AG09309 (cell line): ENCODE measurements at places on chromosomes 2 and 18.

- no peak for DNase-seq
Observed at GRCh38 chr18:35324926-35325655, 19.1 kb downstream of the ZNF24 start.

GRCh38 chr2:172460780-172461201 is 33.4 kb downstream of the ITGA6 start:
- peak; percentile 29 for DNase-seq

- DNase-seq = peak; percentile 64
Observed at GRCh38 chr2:191657977-191658376, 20.0 kb upstream of the NABP1 start.

DNA sequence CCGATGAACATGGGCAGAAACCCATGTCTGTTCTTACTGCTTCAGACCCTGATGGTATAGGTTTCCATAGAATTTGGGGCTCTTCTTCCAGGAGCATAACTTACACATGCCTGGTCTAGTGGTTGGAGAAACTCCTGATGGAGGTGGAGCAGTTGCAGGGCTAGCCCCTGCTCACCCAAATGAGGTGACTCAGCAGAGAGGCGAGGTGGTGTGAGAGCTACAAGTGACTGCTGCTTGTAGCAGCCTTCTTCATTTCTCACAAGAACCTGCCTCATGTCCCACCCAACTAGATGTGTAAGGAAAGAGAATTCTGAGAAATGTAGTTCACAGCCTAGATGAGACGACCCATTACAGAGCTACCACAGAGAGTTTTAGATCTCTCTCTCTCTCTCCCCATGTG is 105.3 kb downstream of the ZNF407 start:
- DNase-seq = no peak

GRCh38 chr2:68266655-68267054 is 14.3 kb upstream of the PPP3R1 start:
- DNase-seq = no peak

- no peak for DNase-seq
Observed at GRCh38 chr2:157509744-157510143, 65.9 kb upstream of the CYTIP start.

DNA sequence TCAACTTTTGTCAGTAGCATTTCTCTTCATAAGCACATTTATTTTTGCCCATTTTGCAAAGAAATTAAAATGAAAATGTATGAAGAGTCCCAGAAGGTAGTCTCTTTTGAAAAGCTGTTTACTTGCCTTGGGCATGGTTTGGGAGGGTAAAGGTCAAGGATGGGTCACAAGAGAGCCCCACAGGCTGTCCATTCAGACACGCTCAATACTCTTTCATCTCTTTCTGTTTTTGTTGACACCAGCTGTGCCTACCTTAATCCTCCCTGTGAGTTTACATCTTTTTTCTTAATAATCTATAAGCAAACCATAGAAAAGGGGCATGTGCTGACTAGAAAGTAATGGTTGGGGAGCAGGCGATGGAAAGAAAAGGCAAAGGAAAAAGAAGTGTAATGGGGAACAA is 49.6 kb upstream of the KLF7 start:
- no peak for DNase-seq

DNA sequence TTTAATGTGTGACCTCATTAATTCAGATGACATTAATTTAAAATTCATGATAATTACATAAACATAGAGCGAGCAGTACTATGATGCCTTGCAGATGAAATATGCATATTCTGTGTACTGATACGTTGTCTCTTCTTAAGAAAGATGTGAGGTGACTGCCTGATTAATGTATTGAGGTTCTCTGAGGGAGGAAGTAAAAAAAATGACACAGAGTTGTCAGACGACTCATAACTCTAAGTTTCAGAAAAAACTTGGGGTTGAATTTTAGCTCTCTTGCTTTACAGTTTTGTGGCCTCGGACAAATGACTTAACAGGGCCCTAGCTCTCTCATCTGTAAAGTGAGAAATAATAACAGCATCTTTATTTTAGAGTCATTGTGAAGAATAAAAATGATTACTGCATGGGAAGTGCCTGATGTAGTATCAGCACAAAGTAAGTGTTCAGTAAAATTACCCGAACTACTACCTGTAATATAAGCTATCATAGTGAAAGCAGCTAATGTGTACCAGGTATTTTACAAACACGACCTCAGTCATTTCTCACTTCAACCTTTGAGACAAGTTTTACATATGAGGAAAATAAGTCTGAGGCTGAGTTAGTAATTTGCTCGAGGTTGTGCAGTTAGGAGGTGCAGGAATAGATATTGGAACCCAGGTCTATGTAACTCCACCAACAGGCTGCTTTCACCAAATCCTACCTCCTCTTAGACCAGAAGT is 65.3 kb downstream of the ALK start:
- no peak for DNase-seq

DNA sequence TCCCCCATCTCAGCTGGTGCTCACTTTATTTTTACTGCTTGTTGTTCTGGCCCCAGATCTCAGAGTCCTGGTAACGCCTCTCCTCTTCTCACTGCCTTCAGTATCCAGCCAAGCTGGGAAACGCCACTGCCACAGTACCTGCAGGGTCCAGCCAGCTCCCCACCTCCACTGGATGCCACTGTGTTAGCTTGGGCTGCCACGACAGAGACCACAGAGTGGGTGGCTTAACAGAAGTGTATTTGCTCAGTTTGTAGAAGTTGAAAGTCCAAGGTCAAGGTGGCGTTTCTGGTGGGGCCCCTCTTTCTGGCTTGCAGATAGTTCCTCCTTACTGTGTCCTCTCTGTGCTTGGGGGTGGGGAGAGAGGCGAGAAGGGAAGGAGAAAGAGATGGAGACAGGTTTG is 107.1 kb downstream of the AGAP1 start:
- DNase-seq = no peak

GRCh38 chr2:48483916-48484315 is 46.0 kb upstream of the STON1 start:
- DNase-seq = no peak

- DNase-seq = no peak
Observed at GRCh38 chr2:38975042-38975441, 85.4 kb downstream of the ARHGEF33 start.

- no peak for DNase-seq
Observed at GRCh38 chr2:186968277-186968676, 119.3 kb upstream of the ZSWIM2 start.

DNA sequence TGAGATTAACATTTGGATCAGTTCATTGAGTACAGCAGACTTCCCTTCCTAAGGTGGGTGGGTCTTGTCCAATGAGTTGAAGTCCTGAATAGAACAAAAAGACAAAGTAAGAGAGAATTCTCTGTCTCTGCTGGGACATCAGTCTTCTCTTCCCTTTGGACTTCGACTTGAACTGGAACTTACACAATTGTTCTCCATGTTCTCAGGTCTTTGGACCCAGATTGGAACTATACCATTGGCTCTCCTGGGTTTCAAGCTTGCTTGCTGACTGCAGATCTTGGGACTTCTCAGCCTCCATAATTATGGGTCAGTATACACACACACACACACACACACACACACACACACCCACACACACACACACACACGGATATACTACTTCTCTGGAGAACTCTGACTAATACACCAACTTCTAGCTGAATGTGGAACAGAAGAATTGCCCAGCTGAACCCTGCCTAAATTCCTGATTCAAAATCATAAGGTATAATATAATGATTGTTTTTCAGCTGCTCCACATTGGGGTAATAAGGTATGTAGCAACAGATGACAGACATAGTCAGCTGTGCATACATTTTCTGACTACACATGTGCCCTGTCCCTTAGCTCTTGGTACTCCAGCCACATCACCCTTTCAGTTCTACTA is 214.0 kb downstream of the TGIF1 start:
- no peak for DNase-seq

- no peak for DNase-seq
Observed at GRCh38 chr18:68439642-68440041, 275.3 kb downstream of the TMX3 start.

- DNase-seq = peak; percentile 4
Observed at GRCh38 chr2:183284606-183285005, 160.4 kb downstream of the NUP35 start.

DNA sequence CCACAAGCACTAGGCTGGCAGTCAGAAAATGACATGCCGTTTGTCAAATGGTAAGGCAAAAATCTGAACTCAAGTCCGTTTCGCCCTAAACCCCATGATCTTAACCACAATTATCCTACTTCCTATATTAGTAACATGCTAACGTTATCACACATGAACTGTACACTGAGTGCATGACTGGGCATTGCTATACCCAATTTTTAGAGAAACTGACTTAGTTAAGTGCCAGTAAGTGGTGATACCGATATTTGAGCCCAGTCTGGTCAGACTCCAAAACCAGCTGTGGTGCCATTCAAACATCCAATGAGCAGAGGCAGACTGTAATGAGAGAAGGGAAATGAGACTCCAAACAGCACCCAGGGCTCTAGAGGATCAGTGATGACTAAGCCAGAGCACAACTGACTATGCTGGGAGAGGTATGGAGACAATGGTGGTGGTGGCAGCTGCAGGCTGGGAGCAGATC is 311.7 kb upstream of the PKDCC start:
- DNase-seq = no peak

DNA sequence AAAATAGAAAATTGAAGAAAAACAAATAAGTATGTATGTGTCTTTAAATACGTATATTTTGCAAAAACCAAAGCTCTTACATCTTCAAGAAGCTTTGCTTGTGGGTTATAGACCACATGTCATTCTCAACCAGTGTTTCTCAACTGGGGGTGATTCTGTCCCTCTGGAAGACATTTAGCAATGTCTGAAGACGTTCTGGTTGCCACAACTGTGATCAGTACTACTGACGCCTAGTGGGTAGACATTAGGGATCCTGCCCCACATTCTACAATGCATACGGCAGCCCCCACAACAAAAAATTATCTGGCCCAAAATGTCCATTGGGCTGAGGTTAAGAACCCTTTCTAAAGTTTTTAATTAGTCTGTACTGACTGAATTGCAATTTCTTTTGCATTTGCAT is 48.4 kb downstream of the UNC50 start:
- no peak for DNase-seq

DNA sequence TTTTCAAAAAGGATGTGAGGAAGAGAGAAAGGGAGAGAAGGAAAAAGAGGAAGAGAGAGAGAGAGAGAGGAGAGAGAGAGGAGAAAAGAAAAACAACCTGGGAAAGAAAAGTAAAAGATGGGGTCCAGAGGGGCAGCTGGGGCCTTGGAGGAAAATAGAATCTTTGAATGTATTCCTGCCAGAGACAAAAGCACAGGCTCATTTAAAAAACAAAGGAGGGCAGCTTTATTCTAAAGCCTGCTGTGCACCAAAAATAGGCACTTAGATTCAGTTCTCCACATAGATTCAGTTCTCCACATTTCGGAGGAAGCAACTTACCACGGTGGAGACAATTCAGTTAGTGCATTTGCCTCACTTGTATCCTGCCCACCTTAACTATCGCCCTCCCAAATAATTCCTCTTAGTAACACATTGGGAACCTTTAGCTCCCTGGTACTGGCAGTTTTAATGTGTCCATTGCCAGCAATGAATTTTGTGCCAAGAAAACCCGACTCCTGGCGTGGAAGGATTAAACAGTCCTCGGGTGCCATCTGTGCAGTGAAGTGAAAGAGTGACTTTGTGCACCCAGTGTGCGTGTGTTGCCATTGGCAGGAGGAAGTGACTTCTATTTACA is 71.3 kb downstream of the DPP4 start:
- no peak for DNase-seq

DNA sequence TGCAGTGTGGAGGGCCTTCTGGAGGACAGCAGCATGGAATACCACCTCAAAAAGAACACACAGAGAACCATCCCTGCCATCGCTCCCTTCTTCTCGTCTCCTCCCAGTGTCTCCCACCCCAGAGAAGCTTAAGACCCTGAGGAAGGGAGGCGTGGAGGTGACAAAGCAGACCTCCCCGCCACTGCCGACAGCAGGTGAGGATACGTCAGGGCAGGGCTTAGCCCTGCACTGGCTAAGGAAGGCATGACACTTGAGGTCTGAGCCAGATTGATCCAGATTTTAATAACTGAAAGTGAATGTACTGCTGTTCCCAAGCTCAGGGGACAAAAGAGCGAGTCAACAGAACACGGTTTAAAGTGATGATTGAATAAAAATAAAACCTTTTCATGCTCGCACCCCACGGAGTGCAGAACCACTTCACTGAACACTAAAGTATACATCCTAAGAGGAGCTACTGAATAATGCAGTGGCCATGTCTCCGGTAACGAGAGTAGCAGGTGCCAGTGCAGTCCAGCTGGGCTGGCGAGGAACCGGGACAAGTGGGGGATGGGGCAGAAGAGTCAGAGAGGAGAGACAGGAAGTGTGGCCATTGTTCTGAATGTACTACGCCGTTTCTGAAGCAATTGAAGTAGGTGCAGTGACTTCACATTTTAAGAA is 391.0 kb downstream of the CDH2 start:
- no peak for DNase-seq

DNA sequence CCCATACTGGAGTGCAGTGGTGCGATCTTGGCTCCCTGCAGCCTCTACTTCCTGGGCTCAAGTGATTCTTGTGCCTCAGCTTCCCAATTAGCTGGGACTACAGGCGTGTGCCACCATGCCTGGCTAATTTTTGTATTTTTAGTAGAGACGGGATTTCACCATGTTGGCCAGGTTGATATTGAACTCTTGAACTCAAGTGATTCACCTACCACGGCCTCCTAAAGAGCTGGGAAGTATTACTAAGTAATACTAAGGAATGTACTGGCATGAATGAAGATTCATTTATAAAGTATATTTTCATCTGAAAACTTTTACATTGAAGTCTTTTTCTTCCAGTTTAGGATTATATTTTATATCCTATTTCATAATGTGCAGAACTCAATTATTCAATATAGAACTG is 38.1 kb downstream of the NUP35 start:
- DNase-seq = peak; percentile 7

DNA sequence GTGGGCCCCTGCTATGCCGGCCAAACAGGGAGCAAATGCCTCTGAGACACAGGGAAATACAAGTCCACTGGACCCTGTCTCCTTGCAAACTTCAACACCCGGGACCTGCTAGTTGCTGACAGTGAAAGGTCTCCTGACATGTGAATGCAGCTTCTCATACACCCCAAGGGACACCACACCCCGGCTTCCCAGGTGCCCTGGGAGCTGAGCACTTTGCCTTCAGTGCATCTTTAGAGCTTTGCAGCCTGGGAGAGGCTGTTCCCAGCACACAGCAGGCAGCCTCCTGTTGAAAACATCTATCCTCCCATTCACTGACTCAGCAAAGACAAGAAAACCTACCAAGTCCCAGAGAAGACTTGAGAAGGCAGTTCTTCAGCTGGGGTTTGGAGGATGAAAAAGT is 143.4 kb downstream of the COL6A3 start:
- DNase-seq = no peak

DNA sequence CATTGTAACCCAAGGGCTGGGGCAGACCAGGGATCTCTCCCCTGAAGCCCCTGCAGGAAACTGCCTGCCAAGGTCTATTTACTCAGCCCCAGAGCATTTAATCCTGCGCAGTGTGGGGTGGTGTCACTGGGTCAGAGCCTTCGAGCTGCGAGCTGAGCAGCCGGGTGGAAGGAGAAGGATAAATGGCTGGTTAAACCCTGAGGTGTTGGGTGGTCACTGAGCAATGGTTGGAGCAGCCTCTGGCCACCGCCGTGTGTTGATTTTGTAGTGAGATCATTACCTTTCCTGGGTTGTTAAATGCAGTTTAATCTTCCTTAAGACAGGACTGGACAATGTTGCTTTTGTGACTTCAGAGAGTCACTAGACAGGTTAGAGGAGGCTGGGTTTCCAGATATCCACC is 98.1 kb downstream of the SETBP1 start:
- DNase-seq = no peak
